ENCODE measurements at places on chromosomes 16 and 17.

DNA sequence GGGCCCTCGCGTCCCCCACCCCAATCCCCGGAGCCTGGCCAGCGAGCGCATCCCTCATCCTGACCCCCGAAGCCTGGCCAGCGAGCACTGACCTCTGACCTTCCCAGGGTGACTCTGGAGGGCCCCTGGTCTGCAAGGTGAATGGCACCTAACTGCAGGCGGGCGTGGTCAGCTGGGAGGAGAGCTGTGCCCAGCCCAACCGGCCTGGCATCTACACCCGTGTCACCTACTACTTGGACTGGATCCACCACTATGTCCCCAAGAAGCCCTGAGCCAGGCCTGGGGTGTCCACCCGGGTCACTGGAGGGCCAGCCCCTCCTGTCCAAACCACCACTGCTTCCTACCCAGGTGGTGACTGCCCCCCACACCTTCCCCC, 2.3 kb downstream of the TPSD1 start:
- H3K27ac ChIP-seq, result no peak overlapping the region
- no peak overlapping the region for H3K4me3 ChIP-seq
- no peaks in the 10 kb centered on the region for H3K4me1 ChIP-seq
- H3K36me3 ChIP-seq, result no peaks in the 10 kb centered on the region

GRCh38 chr17:14460516-14461226, 159.8 kb downstream of the HS3ST3B1 start:
- H3K4me1 ChIP-seq, result no peaks in the 10 kb centered on the region
- DNase-seq, result no peak
- H3K36me3 ChIP-seq, result no peaks in the 10 kb centered on the region
- H3K4me3 ChIP-seq, result no peak overlapping the region
- H3K27ac ChIP-seq, result no peak overlapping the region

DNA sequence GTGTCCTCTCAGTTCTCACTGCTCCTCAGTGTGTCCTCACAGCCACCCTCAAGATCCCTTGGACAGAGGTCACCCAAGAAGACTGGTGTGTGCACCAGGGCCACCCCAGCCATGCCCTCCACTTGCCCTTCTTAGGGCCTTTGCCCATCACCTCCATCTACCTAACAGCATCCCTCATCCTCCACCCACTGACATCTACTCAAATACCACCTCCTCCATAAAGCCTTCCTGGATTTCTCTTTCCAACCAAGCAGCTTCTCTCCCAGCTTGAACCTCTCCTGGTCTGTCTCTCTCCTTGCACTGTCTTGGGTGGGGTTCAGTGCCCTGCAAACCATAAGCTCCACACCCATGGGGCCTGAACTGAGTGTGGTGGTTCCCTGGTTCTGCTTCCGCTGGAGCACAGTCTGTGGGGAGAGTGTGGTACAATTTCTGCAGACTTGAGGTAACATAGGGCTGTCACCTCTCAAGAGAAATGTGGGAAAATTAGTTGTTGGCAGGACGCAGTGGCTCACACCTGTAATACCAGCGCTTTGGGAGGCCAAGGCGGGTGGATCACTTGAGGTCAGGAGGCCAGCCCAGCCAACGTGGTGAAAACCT, 14.4 kb downstream of the KATNB1 start:
- H3K4me1 ChIP-seq, result no peaks in the 10 kb centered on the region
- H3K4me3 ChIP-seq, result no peak overlapping the region
- peaks cover 5% of the 10 kb centered on the region for H3K36me3 ChIP-seq
- no peaks in the 10 kb centered on the region for H3K27me3 ChIP-seq
- no peak overlapping the region for H3K27ac ChIP-seq

- DNase-seq, result no peak
- H3K36me3 ChIP-seq, result no peaks in the 10 kb centered on the region
- H3K27me3 ChIP-seq, result no peaks in the 10 kb centered on the region
- H3K4me3 ChIP-seq, result peak overlapping the region; percentile 84
- H3K4me1 ChIP-seq, result peaks cover 32% of the 10 kb centered on the region
Measured at GRCh38 chr16:3458278-3458851, 14.9 kb downstream of the NAA60 start.

- no peak overlapping the region for H3K27ac ChIP-seq
- no peaks in the 10 kb centered on the region for H3K36me3 ChIP-seq
- no peak overlapping the region for H3K4me3 ChIP-seq
- no peak for DNase-seq
- H3K4me1 ChIP-seq, result no peaks in the 10 kb centered on the region
- H3K27me3 ChIP-seq, result peaks cover 25% of the 10 kb centered on the region
Measured at GRCh38 chr17:16987830-16988601, 16.1 kb upstream of the TNFRSF13B start.

- H3K27me3 ChIP-seq, result peaks cover 20% of the 10 kb centered on the region
- no peak for DNase-seq
- peak overlapping the region; percentile 64 for H3K4me3 ChIP-seq
- no peaks in the 10 kb centered on the region for H3K36me3 ChIP-seq
- H3K27ac ChIP-seq, result peak overlapping the region; percentile 58
Measured at GRCh38 chr16:88939245-88939971, 37.6 kb downstream of the CBFA2T3 start.

GRCh38 chr17:20083156-20083859, 74.1 kb downstream of the SPECC1 start:
- peaks cover 42% of the 10 kb centered on the region for H3K4me1 ChIP-seq
- no peak overlapping the region for H3K27ac ChIP-seq
- H3K4me3 ChIP-seq, result no peak overlapping the region
- H3K36me3 ChIP-seq, result peaks cover 8% of the 10 kb centered on the region
- no peak for DNase-seq

- no peak overlapping the region for H3K4me3 ChIP-seq
- H3K27me3 ChIP-seq, result peaks cover 22% of the 10 kb centered on the region
- H3K36me3 ChIP-seq, result no peaks in the 10 kb centered on the region
Measured at GRCh38 chr17:9228408-9229159, 207.3 kb downstream of the NTN1 start.

GRCh38 chr17:160336-160735, 21.1 kb downstream of the DOC2B start:
- no peaks in the 10 kb centered on the region for H3K36me3 ChIP-seq
- H3K4me3 ChIP-seq, result no peak overlapping the region
- H3K27me3 ChIP-seq, result peaks cover 3% of the 10 kb centered on the region
- H3K4me1 ChIP-seq, result no peaks in the 10 kb centered on the region
- DNase-seq, result no peak
- H3K27ac ChIP-seq, result no peak overlapping the region

DNA sequence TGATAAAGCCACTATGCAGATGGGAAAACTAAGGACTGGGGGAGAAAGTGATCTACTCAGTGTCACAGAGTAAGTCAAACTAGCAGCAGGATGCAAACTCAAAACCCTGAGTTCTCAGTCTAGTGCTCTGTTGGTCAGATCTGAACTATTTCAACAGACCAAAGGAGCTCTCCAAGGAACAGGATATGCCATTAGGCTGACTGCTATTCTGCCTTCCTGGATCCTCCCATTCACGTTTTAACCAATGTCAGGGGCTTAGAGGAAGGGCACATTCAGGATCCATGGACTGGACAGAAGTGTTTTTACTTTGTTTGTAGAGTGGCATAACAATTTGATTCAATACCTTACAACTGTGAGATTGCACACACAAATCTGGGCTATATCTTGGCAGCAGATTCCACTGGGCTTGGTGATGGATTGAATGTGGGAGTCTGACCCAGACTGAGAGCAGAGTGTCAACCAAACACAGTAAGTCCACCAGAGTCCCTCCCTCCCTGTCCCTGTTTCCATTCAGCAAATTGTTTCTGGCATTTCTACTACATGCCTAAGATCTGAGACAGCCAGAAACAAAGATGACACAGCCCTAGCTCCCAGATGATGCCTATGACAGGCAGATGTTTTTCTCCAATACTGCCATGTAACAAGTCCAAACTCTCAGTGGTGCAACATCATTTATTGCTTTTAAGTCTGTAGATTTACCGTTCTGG, 337.8 kb upstream of the CDH5 start:
- H3K36me3 ChIP-seq, result no peaks in the 10 kb centered on the region
- no peak overlapping the region for H3K4me3 ChIP-seq
- H3K27me3 ChIP-seq, result peaks cover 16% of the 10 kb centered on the region

DNA sequence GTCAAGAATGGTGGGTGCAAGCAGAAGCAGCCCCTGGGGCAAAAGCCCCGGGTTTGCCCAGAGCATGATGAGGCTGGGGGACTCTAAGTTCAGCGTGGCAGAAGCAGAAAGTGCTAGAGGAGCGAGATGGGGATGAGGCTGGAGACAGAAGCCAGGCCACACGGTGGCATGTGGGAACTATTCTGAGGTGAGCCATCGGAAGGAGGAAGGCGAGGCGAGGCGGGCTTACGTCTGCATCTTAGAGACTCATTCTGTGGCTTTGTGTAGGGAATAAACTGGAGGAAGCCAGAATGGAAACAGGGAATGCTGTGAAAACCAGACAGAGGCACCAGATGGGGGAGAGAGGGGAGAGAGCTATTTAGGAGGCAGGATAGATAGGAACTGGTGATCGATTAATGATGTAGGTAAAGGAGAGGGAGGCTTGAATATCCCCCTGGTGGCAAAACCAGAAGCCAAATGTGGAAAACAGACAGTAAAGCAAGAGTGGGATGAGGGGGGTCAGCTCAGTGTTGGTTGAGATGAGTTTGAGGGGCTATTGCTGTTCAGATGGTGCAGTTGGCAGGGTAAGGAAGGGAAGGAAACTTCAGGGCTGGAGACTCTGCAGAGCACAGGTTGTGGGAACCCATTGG, 3.1 kb upstream of the TNFSF13 start:
- H3K4me1 ChIP-seq, result peaks cover 28% of the 10 kb centered on the region
- H3K36me3 ChIP-seq, result peaks cover 1% of the 10 kb centered on the region
- no peaks in the 10 kb centered on the region for H3K27me3 ChIP-seq
- peak overlapping the region; percentile 46 for H3K27ac ChIP-seq
- DNase-seq, result no peak

GRCh38 chr17:77319211-77320043, 178.7 kb downstream of the SEC14L1 start:
- no peak overlapping the region for H3K4me3 ChIP-seq
- DNase-seq, result no peak
- H3K36me3 ChIP-seq, result no peaks in the 10 kb centered on the region

- peaks cover 30% of the 10 kb centered on the region for H3K4me1 ChIP-seq
- H3K4me3 ChIP-seq, result no peak overlapping the region
- peaks cover 10% of the 10 kb centered on the region for H3K36me3 ChIP-seq
- no peaks in the 10 kb centered on the region for H3K27me3 ChIP-seq
- no peak for DNase-seq
Measured at GRCh38 chr17:59856859-59857794, 35.6 kb downstream of the TUBD1 start.

DNA sequence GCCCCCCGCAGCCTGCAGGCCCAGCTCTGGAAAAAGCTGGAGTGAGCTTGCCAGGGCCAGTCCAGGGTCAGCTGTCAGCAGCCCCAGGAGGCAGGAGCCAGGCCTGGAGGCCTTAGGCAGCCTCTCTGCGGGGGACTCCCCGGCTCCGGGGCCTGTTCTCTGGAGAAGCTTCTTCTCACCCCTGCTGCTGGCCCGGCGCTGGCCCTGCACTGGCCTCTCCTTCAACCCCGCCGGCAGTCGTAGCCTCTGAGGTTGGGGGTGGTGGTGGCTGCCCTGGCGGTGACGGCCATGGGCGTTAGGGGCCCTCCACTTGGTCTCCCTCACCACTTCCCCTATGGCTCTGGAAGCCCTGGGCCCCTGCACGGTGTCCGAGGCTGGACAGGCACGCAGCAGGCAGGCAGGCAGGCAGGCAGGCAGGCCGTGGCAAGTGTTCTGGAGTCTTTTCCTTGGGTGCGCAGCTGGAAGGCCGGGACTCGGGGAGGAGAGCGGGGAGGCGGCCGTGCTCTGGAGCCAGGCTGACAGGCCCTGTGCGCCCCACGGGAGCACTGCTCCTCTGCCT, 2.1 kb downstream of the FOXF1 start:
- H3K27me3 ChIP-seq, result peaks cover 72% of the 10 kb centered on the region
- H3K4me1 ChIP-seq, result peaks cover 4% of the 10 kb centered on the region
- H3K4me3 ChIP-seq, result no peak overlapping the region
- no peaks in the 10 kb centered on the region for H3K36me3 ChIP-seq

- no peaks in the 10 kb centered on the region for H3K27me3 ChIP-seq
- no peak overlapping the region for H3K27ac ChIP-seq
- no peak for DNase-seq
- no peak overlapping the region for H3K4me3 ChIP-seq
Measured at GRCh38 chr16:47779201-47780016, 318.3 kb downstream of the PHKB start.

- H3K36me3 ChIP-seq, result peaks cover 6% of the 10 kb centered on the region
- no peak for DNase-seq
- no peak overlapping the region for H3K27ac ChIP-seq
- H3K4me3 ChIP-seq, result no peak overlapping the region
- H3K27me3 ChIP-seq, result no peaks in the 10 kb centered on the region
- H3K4me1 ChIP-seq, result peaks cover 9% of the 10 kb centered on the region
Measured at GRCh38 chr16:4481526-4481925, 5.3 kb downstream of the HMOX2 start.

DNA sequence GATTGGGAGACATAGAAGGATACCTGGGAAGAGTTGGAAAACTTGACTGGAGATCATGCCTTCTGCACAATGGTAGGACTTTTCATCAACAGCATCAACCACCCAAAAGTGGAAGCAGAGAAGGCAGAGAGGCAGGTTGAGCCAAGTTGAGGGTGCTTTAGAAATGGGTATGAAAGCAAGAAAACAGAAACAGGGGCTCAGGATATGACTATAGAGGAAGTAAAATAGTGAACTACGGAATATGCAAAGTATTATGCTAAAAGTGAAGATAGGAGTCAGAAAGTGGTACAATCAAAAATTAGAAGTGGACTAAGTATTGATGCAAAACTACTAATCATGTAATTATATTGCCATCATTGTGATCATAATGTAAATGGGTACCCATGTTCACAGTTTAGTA, 16.1 kb upstream of the ARHGAP44 start:
- H3K27me3 ChIP-seq, result peaks cover 4% of the 10 kb centered on the region
- no peaks in the 10 kb centered on the region for H3K36me3 ChIP-seq
- DNase-seq, result no peak
- H3K27ac ChIP-seq, result no peak overlapping the region
- H3K4me1 ChIP-seq, result no peaks in the 10 kb centered on the region
- H3K4me3 ChIP-seq, result no peak overlapping the region

DNA sequence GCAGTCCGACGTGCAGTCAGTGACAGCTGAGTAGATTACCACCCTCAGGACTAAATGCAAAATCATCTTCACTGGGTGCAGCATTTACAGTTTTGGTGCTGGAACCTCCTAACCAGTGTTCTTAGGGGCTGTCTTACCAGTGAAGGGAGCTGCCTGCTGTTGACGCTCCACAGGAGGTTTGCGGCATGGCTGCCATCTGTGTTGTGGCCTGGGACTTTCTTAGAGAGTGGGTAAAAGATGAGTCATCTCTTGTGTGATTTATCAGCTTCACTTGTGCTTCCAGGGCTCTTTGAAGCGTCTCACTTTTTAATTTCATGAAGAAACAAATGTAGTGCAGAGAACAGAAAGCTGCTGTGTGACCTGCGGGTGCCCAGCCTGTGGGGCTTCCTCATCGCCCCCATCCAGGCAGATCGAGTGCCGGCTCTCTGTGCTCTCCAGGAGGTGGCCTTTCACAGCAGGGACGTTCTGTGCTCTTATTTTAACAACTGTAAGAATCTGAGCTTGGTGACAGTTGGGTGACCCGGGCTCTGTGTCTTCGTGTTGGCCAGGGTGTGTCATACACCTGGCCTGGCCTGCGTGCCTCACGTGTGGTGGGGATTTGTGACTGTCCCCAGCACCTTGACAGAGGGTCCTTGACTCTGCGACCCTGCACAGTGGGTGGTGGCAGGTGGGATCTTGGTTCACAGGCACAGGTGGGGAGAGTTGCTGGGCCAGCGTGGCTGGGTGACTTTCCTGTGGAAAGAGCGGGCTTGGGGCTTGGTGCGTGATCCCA, 24.3 kb upstream of the ZNF750 start:
- no peak overlapping the region for H3K4me3 ChIP-seq
- H3K4me1 ChIP-seq, result peaks cover 13% of the 10 kb centered on the region
- no peaks in the 10 kb centered on the region for H3K27me3 ChIP-seq

Data from progenitor cell of endocrine pancreas (in vitro differentiated cells).